ENCODE measurements at places on chromosomes 16 and 17.
A peak's percentile ranks its signal among the peaks of the same experiment; 100 is the strongest.

- peak; percentile 65 for DNase-seq
Measured at GRCh38 chr16:711548-712320, 3.2 kb upstream of the METRN start.

- no peak for DNase-seq
Measured at GRCh38 chr16:49183911-49184310, 97.7 kb downstream of the CBLN1 start.

DNA sequence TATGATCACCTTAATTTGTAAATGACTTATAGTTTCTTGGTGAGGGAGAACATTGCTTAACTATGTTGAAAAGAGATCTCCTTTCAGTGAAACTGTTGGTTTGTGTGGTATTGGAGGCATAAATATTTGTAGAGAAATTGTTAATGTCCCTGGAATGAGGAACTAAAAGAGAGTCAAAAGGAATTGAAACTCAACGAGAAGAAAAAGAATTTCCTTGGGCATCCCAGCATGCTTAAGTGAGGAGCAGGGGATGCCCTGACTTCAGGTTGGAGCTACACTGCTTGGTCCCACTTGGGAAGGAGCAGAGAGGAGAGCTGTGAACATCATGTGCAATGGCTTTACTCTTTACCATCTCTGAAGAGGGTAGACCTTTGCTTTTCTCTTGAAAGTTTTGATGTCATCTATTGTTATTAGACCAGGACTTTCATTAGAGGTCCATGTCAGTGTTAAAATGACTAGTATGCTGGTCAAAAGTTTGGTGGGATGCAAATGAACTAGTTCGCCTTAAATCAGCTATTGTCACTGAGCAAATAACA is 21.7 kb downstream of the KRT23 start:
- DNase-seq = no peak

DNA sequence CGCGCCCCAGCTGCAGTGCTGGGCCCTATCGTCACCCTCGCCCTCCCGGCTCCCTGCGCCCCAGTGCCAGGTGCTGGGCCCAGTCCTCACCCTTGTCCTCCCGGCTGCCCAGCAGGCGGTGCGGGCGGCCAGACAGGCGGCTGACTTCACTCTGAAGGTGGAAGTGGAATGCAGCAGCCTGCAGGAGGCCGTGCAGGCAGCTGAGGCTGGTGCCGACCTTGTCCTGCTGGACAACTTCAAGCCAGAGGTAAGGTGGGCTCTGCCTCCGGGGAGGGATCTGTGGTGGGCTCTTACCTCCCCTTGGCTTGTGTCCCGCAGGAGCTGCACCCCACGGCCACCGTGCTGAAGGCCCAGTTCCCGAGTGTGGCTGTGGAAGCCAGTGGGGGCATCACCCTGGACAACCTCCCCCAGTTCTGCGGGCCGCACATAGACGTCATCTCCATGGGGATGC is 17.9 kb downstream of the QPRT start:
- DNase-seq = no peak

- no peak for DNase-seq
Measured at GRCh38 chr17:49582055-49582722, 6.5 kb downstream of the NXPH3 start.

DNA sequence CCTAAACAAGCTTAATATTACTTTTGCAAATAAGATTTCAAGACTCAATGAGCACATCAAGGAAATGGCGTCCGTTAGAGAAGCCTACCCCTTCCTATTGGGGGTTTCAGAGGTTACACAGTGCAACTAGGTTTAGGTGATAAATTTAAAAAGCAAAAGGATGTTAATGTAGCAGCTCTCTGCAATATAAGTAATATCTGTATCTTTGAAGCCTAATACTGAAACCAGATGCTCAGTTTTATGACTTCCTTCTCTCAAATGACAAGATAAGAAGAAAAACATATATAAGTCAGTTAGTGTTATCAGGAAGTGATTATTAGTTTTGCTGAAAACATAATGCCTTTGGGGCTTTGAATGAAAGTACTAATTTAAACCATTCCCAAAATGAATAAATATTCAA is 54.3 kb upstream of the MED13 start:
- DNase-seq = no peak

GRCh38 chr17:19238167-19238505 is 970 bp downstream of the EPN2 start:
- DNase-seq = no peak

GRCh38 chr16:57245472-57246113 is 534 bp downstream of the ARL2BP start:
- no peak for DNase-seq

GRCh38 chr17:28247671-28248555 is 71.1 kb upstream of the TMEM97 start:
- no peak for DNase-seq

DNA sequence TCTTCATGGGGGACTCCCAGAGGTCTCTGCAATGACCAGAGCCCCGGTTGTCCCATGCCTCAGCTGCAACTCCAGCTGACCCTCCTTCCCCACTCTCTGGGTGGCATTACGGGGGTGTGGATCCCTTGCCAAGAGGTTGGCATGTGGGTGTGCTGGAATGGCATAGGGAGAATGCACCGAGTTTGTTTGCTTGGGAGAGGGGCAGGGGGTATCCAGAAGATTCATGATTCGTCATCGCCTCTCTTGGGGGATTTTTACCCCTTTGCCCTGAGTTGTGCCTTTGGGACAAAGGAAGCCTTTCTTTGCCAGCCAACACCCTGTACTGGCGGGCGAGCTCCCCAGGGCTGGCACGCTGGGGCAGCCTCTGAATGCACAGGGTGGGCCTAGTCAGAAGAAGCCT is 6.5 kb downstream of the ERBB2 start:
- DNase-seq = no peak

DNA sequence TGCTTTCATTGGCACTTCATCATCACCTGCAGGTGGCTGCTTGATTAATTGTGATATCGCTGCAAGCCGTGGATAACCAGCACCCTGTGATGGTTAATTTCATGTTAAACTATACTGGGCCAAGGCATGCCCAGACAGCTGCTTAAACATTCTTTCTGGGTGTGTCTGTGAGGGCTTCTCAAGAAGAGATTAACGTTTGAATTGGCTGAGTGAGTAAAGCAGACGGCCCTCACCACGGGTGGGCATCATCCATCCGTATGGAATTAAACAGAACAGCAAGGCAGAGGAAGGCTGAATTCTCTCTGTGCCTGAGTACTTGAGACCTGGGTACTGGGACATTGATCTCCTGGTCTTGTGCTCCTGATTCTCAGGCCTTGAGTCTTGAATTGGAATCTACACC is 7.1 kb upstream of the ZNF213 start:
- no peak for DNase-seq

DNA sequence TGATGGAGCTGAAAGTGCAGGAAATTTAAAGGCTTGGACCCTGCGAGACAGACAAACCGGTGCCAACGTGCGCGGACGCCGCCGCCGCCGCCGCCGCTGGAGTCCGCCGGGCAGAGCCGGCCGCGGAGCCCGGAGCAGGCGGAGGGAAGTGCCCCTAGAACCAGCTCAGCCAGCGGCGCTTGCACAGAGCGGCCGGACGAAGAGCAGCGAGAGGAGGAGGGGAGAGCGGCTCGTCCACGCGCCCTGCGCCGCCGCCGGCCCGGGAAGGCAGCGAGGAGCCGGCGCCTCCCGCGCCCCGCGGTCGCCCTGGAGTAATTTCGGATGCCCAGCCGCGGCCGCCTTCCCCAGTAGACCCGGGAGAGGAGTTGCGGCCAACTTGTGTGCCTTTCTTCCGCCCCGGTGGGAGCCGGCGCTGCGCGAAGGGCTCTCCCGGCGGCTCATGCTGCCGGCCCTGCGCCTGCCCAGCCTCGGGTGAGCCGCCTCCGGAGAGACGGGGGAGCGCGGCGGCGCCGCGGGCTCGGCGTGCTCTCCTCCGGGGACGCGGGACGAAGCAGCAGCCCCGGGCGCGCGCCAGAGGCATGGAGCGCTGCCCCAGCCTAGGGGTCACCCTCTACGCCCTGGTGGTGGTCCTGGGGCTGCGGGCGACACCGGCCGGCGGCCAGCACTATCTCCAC is at the start of gene NOG:
Gene NOG, plus strand, starts transcription at position 54 of the 674 bp plus-strand sequence. Its CDS starts 525 bp downstream, at position 579.
- DNase-seq = no peak

DNA sequence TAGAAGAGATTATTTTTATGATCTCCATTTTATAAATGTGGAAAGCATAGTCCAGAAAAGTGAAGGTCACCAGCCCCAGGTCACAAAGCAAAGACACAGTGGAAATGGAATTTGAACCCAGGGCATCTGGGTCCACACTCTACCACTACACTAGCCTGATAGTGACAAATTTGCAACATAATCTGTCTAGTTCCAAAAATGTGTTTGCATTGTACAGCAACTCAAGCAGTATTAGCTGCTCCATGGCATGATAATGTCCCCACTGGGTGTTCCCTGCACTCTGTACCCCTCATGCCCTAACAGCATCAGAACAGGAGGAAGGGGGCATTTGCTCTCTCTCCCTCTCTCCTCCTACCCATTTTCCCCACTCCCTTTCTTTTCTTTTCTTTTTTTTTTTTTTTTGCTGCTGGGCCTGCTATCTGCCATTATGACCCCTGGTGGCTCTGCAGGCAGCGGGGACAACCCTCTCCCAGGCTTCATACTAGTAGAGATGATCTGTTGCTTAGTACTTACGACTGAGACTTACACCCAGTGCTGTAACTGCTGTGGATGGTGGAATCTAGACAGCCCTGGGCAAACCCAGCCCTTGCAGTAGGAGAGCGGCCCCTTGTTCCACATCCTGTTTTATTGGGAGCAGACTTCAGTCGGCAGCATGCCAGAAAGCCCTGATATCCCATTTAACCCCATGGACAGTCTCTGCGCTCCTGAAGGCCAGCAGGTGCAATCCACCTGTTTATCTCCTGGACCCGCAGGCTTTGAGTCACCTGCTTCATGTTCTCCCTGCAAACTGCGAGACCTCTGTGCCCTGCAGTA is 306.3 kb downstream of the SOX9 start:
- DNase-seq = no peak

DNA sequence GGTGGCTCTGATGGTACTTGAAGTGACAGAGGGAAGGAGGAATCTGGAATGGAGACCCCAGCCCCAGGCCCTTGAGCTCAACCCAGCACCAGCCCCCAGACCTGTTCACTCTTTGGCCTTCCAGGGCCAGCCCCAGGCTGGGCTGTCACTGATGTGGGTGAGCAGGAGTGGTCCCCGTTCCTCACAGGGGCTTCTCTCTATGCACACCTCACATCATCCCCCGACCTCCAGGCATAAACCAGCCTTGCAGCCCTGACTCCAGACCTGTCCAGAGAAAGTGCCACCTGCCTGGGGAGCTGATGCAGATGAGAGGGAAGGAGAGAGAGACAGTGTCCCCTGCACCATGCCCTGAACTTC is 182.6 kb upstream of the SDK2 start:
- DNase-seq = no peak

DNA sequence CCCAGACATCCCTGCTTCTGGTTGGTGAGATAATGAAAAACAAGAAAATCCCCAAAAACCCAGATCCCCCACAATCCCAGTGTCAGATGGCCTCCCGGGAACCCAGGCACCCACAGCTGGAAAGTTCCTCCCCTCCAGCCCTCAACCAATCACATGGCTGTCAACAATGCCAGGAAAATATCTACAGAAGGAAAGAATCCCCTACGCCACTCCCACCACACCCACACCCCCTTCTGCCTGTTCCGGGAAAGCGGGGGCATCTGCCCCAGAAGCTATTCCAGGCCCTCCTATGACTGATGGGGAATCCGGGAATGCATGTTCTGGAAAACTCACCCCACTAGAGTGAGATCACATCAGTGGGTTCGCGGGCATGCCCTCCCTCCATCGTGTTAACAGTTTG is 1.8 kb downstream of the TMEM95 start:
- DNase-seq = no peak

- DNase-seq = no peak
Measured at GRCh38 chr17:7676533-7676932, 10.8 kb downstream of the TP53 start.

GRCh38 chr17:76236603-76237002 is 3.7 kb downstream of the RNF157 start:
- no peak for DNase-seq

- no peak for DNase-seq
Measured at GRCh38 chr17:11140501-11140900, 100.5 kb upstream of the SHISA6 start.

DNA sequence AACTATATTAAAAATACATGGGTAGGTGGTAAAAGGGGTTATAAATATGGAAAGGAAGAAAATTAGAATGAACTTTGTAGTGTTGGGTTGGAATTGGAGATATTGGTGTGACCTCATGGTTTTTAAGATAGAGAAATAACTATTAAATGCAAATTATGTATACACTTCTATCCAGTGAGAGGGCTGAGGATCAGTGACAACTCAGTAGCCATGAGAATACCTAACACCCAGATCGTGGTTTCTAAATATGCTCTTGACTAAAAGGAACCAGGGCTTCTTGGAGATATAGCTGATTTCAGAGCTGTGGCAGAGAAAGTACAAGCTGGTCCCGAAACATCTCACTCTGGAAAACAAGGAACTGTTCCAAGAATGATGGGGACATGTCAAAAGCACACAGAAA is 44.4 kb downstream of the SLC6A4 start:
- DNase-seq = no peak

DNA sequence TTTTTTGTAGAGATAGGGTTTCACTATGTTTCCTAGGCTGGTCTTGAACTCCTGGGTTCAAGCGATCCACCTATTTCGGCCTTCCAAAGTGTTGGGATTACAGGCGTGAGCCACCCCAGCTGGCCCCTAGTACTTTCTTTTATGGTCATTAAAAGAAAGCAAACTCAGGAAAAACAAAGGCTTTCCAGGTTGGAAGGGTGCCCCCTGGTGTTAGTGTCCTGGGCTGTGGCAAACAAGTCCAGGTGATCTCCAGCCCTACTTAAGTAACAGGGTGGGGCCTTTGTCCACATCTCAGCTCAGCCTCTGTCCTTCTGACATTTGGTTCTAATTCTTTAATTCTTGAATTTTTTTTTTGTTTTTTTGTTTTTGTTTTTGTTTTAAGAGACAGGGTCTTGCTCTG is 6.9 kb downstream of the IGFBP4 start:
- DNase-seq = no peak

GRCh38 chr16:81696166-81696960 is 82.7 kb upstream of the PLCG2 start:
- DNase-seq = no peak

DNA sequence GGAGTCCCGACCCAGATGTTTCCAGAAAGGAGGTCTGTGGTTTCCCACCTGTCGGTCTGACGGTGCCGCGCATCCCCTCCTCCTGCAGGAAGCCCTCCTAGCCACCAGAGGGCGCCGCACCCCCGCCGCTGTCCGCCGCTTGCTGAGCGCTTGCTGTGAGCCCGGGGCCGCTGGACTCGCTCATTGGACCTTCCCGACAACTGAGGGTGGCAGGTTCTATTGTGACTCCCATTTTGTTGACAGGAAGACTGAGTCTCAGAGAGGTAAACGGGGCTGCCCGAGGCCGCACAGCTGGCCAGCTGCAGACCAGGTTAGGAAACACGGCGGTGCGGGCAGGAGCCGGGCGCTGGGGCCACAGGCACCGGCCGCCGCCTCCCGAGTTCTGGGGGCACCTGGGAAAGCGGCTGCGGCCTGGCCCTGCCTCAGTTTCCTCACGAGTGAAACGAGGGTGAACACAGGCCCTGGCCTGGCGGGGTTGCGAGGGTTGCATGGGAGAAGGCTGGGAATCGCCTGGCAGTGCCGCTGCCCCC is 191.1 kb upstream of the CIBAR2 start:
- DNase-seq = peak; percentile 47
